ENCODE measurements at places on chromosomes 4 and X.

GRCh38 chr4:108954880-108955279 is 192.0 kb upstream of the ETNPPL start:
- no peak for DNase-seq

- DNase-seq, result no peak
Measured at GRCh38 chrX:48784726-48785125, 1.7 kb upstream of the GATA1 start.

DNA sequence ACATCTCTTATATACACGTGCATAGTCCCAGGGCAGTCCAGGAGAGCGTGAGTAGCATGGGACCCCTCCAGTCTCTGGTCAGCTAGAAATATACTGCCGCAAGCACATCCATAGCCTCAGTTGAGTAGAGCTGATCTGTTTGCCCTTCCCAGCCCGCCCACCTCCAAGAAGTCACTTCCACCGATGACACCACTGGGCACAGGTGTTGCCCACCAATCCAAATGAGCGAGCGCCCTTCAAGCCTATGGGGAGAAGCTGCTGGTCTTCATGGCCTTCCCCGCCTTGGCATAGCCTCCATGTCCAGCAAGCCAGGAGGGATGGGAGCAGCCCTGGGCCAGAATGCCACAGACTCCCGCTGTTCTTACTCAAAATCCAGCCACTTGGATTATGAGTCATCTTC is 10.2 kb downstream of the DUSP9 start:
- no peak for DNase-seq

DNA sequence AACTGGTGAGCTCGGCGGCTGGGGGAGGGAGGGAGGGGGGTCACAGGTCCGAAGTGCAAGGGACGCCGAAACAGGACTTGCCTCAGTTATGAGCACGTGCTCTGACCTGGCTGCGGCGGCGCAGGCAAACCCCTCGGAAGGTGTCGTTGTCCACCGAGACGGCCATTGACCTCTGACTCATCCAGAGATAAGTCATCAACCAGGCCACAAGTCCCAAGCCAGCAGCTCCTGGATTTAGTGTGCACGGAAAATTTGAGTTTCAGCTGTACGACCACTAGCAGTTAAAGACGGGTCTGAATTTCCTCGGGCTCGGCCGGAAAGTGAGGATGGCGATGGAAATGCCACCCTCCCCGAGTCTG is 674 bp downstream of the SH3D19 start:
- no peak for DNase-seq

DNA sequence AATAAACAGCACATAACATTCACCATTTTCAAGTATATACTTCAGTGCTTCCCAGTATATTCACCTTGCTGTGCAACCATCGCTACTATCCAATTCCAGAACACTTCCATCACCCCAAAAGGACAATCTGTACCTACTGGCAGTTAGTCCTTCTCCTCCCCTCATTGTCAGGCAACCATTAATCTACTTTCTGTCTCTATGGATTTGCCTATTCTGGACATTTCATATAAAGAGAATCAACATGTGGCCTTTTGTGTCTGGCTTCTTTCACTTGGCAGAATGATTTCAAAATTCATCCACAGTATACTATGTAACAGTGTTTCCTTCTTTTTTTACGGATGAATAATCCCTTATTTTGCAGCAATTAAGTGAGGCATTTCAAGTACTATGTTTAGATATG is 189.4 kb downstream of the FBXW7 start:
- no peak for DNase-seq

DNA sequence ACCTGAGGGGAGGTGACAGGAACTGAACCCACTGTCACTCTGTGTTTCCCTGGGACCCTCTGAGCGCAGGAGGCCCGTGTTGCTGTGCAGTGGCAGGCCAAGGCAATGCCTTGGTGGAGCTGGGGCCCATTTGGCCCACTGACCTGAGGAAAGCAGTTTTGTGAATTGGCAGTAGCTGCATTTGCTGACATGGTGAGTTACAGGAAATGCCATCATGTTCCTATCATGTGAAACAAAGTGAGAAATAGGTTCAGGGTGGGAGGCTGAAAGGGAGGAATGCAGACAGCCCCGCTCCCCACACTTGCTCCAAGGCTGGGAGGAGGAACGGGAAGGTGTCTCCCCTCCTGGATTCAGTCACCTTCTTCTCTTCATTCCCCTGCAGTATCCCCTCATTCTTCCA is 146.1 kb downstream of the PTTG2 start:
- DNase-seq, result no peak

GRCh38 chr4:181443021-181443420 is 800.2 kb upstream of the TENM3 start:
- DNase-seq, result no peak

DNA sequence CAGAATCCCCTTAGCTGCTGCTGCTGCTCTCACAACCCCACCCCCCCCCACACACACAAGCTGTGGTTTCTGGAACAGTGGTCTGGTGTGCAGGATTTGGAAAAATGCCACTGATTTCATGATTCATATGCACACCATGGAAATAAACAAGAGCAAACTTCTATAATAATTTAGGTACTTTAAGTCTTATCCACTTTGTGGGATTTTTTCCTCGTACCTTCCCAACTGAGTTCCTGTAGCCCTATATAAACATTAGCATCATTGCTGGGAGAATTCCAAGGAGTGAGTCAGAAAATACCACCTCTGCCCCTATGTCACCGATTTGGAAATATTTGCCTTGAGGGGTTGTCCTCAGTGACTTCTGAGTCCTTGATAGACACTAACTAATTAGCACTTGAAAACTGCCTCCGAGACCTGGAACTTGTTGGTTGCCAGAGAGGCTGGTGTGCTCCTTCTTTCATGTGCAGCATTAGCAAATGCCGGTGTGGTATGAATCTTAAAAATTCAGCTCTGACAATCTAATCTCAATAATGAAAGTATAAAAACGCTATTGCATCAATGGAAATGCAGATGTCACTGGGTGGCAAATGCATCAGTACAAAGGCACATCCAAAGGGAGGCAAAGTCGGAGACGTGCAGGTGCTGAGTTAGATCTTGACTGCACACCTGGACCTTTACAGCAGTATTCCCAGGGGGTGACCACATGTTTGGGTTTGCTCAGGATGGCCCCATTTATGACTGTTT is 61.8 kb downstream of the CPE start:
- DNase-seq, result no peak

DNA sequence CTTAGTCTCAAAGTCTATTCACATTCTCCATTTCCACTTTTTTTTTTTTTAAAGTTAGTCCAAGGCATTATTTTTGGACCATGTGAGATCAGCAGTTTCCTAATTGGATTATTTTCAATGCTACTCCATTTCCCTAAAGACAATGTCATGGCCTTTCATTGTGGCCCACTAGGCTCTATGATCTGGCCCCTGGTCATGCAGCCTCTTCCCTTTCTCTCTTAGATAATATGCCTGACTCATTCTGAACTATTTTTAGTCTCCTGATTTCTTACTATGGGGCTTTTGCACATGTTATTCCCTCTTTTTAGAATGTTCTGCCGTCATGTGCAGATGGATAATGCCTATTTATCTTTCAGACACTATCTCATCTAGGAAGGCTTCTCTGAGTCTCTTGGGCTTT is 157.3 kb downstream of the TMA16 start:
- DNase-seq, result no peak

GRCh38 chr4:150943818-150944217 is 71.3 kb downstream of the LRBA start:
- no peak for DNase-seq
